ENCODE measurements at places on chromosomes 2 and 18.

DNA sequence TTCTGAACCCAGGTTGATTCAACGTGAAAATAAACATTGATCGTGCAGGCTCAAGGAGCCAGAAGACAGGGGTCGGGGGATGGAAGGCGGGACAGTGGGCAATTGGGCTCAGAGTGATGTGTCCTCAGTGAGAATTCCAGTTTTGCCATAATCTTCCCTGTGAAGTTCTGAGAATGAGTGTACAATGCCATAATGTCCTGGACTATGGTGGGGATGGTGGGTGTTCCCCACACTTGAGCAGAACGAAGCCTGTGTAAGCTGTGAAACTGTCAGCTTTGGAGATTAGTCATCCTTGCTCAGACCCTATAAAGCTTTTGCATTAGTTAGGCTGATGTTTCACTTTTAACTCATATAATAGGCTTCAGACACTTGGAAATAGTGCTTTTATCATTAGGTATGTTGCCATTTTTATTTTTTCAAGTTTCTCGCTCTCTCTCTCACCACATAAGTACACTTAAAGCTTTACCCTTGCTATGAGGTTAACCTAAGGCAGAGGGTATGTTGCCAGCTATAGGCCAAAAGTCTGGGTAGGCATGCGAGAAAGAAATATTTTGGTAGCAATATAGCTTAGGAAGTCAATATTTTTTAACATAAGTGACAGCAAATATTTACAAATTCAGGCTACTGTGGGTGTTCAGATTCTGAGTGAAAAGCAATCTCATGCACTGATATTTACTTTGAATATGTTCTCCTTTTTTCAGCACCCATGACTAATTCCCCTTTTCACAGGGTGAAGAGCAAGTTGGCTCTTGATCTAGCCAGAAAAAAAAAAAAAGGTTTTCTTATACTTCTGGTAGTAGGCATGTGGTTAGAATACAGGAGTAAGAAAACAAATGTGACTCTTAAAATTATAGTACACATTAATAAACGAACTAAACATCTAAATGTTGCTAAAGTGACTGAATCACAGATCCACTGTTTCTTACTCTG, 47.2 kb downstream of the CDC42EP3 start:
- peak; percentile 29 for DNase-seq

DNA sequence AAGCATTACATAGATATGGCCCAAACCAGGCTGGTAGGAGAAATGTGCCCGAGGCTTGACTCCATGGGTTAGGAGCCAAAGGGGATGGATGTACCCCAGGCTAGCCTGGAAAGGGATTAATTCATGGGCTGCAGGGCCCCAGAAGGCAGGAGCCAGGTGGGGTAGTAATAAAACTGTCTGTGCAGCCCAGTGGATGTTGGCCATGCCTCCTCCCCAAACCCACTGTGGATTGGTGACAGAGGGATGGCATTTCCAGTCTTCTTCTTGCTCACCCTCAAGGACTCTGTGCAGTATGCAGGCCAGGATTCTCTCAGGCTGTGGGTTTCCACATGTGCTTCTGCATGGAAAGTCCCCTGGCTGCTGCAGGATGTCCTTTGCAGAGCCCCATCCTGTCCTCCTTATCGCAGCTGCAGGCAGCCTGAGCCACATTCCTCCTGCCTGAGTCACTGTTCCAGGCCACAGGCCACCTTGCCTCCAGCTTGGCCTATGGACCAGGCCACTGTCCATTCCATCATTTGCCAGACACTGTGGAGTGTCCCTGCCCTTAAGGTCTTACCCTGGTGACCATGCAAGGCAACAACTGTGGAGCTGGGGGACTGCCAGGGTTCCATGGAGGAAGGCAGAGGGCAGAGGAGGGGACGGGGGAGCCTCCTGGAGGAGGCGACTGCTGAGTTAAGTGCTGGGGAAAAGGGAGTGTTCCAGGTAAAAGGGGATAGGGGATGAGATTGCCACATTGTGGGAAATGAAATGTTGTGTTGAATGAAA, 38.9 kb downstream of the INO80C start:
- no peak for DNase-seq

DNA sequence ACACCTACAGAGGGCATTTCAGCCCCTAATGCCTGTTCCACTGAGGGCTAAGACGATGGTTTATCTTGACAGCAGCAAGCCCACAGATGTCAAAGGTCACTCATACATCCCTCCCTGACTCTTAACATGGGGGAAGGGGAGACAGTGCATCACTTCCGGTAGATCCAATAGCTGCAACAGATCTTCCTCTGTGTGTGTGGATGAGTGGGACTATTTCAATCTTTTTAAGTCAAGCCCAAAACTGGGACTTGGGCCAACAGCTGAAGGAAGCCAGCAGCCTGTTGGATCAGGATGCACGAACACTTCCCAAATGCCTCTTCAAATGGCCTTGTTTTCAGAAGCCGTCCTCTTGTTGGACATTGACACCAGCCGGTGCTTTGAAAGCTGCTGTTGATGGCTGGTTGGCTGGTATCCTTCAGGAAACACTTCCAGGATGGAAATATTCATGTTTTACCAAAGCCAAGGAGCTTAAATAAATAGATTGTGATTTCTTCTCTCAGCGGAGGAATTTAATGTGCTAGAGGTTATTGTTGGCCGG, 59.2 kb downstream of the IL1R2 start:
- DNase-seq: no peak

GRCh38 chr2:209614690-209615369, 156.8 kb upstream of the UNC80 start:
- DNase-seq: no peak

DNA sequence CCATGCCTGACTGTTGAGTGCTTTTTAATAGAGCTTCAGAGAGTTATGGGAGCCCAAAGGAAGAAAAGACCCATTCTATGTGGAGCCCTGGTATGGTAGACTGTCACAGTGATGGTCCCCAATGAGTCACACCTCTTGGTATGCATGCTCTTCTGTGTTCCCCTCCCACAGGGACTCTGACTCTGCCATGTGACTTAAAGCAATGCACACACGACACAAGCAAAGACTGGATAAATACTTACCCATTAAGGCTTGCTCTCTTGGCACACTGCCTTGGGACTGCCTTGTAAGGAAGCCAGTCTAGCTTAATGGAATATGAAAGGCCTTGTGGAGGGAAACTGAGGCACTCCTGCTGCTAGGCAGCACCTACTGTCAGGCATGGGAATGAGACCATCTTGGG, 16.7 kb upstream of the DTNB start:
- no peak for DNase-seq

GRCh38 chr18:32980896-32981295, 208.1 kb upstream of the KLHL14 start:
- DNase-seq: no peak

- DNase-seq: no peak
Observed at GRCh38 chr2:241125626-241126025, 23.5 kb upstream of the MTERF4 start.

GRCh38 chr2:235227590-235227989, 266.3 kb upstream of the AGAP1 start:
- DNase-seq: no peak

- no peak for DNase-seq
Observed at GRCh38 chr2:23588508-23589201, 203.7 kb downstream of the KLHL29 start.

DNA sequence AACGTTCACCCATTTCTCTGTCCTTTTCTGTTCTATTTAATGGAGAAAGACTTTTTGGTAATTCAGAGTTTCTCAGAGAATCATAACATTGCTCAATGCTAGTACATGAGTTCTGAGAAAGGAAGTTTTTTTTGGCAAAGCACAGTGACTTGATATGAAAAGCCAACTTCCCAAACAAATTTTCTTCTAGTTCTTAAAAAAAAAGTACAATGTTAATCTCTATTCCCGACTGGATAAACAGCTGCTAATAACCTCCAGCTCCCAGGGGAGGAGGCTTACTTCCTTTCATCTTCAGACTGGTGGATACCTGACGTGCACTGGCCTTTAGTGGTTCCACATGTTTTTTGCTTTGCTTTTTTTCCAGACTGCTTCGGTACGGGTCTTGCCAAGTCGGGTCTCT, 284.6 kb upstream of the CCDC68 start:
- no peak for DNase-seq

GRCh38 chr2:136141510-136142149, 23.7 kb upstream of the CXCR4 start:
- DNase-seq: no peak

GRCh38 chr2:129467012-129467779, 512.3 kb upstream of the RAB6C start:
- no peak for DNase-seq

DNA sequence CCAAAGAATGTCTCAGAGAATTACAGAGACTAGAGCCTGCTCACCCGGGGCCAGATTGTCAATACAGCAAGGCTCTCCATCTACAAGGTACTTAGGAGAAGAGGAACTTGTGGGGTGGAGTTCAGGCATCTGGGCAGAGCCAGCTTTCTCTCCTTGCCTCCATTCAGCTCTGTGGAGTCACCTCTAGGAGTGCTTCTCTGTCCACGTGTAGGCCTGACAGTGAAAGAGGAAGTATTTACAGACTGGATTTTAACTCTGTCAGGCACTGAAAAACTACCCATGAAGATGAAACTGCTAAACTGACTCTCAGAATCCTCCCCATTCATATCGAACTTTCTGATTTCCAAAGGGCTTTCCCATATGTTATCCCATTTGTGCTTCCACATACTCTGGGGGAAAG, 315.6 kb downstream of the SETBP1 start:
- no peak for DNase-seq

DNA sequence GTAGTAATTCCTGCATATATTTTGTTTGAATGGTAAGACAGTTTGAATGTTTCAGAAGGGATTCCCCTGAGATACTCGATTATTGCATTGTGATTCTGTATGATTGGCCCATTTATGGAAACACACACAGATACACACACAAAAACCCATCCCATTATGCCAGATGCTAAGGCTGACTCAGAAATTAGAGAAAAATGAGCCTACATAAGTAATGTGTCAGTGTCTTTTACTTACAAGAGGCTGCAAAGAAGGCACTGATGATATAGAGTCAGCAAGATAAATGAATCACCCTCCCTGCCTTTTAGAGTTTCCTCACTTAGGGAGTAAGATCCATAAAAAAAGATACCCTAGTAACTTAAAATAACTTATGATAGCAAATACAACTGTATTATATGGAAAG, 1481.1 kb upstream of the ACVR2A start:
- no peak for DNase-seq

DNA sequence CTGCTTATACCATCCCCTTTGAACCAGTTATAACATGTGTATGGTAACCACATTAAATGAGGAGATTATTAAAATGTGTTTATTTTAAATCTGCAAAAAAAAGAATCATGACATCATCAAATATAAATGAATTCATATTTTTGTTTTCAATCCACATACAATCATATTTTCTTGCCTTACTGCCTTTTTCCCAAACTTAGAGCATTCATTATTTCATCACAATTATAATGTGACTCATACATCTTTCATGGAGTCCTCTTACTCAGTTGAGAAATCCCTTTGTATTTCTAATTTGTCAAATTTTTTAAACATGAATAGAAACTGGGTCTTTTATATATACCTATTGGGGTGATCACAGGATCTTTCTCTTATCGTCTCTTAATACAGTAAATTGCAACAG, 909.6 kb downstream of the DSC3 start:
- DNase-seq: no peak

DNA sequence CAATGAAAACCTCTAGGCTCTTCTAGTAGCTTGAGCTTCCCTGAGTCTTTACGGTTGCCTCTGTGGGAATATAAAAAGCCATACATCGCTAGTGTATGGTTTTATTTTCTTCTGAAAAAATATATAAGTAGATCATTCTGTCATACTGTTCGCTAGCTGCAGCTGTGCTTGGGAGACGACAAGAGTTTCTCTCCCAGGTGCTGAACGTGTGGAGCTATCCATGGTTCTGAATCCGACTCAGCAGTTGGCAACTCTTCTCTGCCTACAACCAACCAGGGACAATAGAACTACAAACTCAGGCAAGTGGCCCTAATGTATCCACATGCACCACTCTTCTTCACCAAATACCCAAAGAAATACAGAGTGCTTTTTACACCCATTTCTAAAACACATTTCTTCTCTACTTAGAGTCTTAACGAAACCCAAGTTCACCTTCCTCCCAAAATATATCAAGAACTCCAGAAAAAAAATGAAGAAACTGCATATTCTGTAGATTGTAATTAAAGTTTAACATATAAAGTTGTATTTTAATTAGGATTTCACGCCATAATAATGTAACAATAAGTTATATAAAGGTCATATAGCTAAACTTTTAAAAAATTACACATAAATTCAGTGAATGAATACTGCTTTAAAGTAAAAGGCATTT, 2.2 kb upstream of the KCNH7 start:
- DNase-seq: no peak

DNA sequence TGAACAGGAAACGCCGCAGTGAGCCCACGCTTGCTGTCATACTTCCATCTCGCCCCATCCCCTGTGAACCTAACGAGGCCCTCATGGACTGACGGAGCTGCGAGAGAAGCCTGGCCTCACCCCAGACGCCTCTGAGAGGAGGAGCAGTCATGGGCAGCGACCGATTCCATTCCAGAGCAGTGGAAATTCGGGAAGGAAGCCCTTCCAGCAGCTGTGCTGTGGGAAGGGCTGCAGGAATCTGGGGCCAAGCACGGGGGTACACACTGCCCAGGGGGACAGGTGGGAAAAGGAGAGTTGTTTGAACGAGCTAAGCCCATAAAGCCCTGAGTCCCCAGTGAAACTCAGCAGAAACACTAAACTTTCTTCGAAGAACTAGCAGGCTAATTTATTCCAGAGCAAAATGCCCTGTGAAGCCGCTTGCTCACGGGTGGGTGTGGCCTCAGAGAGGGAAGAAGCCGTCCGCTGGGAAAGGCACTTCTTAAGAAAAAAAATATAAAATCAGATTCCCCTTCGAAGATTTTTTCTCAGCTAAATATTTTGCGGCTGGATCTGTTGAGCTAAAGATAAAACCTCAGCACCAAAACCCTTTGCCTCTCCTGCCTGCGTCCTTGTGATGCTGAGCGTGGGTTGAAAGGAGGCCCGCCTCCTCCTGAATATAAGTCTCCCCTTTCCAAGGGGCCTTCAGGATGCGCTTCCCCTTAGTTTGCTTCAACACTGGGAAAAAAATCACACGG, 38.2 kb downstream of the ANKMY1 start:
- no peak for DNase-seq

GRCh38 chr2:9420495-9420894, 2.8 kb downstream of the ITGB1BP1 start:
- no peak for DNase-seq

GRCh38 chr18:51540562-51540961, 343.1 kb upstream of the MEX3C start:
- DNase-seq: no peak

- no peak for DNase-seq
Observed at GRCh38 chr2:225891013-225891412, 491.5 kb downstream of the NYAP2 start.

DNA sequence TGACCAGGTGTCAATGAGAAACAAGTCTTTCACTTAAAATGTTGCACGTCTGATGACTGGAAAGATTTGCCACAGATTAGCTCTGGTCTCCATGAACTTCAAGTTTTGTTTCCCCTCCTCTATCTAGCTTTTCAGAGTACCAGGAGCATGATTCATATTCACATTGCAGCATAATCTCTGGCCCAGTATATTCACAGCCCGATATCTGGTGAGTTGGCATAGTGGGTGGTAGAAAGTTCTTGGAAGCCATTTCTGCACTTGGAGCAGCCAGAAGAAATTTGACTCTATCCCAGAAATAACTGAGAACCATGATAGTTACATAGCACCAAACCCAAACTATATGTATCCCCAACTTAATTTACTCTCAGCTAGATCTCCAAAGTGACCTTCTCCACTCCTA, 503.9 kb downstream of the PID1 start:
- DNase-seq: no peak

All from stimulated activated naive CD4-positive, alpha-beta T cell treated with Interleukin-2 at 50 U/mL for 16 hours (primary cell).